ENCODE measurements at places on chromosomes 12 and 14. TPM values are rescaled to one million over a fixed set of nuclear protein-coding genes. Genes with fewer than 3 reads are reported as not detected.

PLEKHH1 gene
- under 0.01 TPM for total RNA-seq

VRK1 gene
- 41.7 TPM for total RNA-seq

LARP4 gene
- total RNA-seq, result 41.7 TPM

CCDC175 gene
- not detected for total RNA-seq

PIK3C2G gene
- not detected for total RNA-seq

All from IMR-90 (cell line).